ENCODE measurements at places on chromosomes 13 and 19.

- DNase-seq, result no peak
Observed at GRCh38 chr13:75123428-75123827, 358.5 kb downstream of the TBC1D4 start.

GRCh38 chr13:79749984-79750551 is 269.1 kb downstream of the NDFIP2 start:
- DNase-seq, result no peak

- no peak for DNase-seq
Observed at GRCh38 chr19:29983568-29983967, 41.5 kb downstream of the URI1 start.

- no peak for DNase-seq
Observed at GRCh38 chr13:34862716-34863115, 79.4 kb upstream of the NBEA start.

GRCh38 chr19:3368848-3369336 is 2.5 kb downstream of the NFIC start:
- DNase-seq, result no peak

DNA sequence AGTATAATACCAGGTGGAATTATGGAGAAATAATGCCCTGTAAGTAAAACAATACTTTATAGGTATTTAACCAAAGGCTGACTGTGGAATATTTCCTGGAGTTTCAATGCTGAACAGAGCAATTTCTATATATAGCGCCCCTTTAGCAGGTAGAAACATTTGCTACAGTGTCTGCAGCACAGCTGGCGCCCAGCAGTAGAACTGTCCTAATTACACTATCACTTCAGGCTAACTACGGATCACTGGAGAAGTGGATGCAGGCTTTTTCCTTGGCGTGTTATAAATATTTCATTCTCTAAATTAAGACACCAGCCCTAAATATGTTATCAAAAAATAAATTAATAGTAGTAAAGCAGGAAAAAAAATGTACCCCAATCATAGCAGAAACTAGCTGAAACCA is 3.1 kb downstream of the SHISA2 start:
- DNase-seq, result no peak

Measured in stimulated activated CD4-positive, alpha-beta T cell treated with anti-CD3 and anti-CD28 coated beads, Interleukin-2, amount 100 ng/mL, for 48 hours (primary cell).